Foreskin fibroblast (primary cell): ENCODE measurements at places on chromosomes 5 and 9.

DNA sequence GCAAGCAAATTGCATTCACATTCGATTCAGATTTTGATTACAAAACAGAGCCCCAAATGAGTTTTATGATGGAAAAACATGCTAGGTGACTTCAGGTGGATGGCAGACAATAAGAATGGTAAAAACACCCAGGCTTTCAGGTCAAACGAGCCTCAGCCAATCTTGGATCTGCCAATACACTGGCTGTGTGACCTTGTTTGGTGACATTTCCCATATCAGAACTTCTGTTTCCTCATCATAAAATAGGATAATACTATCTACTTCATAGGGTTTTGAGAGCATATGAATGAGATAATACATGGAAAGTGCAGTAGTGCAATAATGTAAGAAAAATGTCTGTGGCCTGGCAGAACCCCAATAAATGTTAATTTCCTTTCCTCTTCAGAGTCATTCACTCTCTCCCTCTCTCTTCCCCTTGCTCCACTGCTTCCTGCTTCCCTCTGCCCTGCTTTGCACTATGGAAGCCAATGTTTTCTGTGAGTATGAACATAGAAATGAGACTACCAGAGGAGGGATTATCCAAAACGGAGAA, 54.7 kb downstream of the SH3RF2 start:
- DNase-seq: peak; percentile 6

GRCh38 chr5:139895647-139896046, 100.0 kb downstream of the PSD2 start:
- DNase-seq: no peak

DNA sequence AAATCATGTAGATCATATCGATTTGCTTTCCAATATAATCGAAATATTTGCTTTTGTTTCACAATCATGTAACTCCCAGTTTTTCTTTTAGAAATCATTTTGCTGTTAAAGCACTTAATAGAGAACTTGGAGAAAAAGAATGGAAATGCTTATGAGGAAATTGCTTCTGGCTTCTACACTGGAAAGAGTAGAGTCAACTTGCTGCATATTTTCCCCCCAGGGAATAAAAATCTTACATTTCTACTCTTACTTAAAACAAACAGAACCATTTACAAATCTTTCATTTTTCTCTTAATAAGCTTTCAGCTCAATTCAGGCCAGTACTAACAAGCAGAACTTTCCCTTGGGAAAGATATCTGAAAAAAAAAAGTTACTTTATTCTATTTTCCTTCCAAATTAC, 312.0 kb downstream of the CHSY3 start:
- no peak for DNase-seq

DNA sequence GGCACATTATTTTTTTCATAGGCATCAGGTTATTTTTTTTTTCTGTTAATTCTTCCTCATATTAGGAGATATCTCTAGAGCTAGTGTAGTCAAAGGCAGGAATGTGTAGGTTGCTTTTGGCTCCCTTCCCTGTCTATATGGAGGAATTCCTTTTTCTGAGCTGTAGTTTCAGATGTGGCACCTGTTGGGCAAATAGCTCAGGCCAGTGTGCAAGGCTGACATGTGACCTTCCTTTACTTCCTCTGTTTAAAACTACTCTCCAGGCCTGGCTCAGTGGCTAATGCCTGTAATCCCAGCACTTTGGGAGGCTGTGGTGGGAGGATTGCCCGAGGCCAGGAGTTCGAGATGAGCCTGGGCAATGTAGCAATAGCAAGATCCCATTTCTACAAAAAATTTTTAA, 40.5 kb upstream of the KIAA1958 start:
- no peak for DNase-seq

- no peak for DNase-seq
These were observed 35.2 kb downstream of the LMNB1 start for GRCh38 chr5:126812199-126812570.

- DNase-seq: no peak
These were observed at the start of gene GABRG2 for GRCh38 chr5:162067655-162068411. Gene GABRG2, plus strand, starts transcription at chr5:162067773. Its CDS starts 227 bp downstream, at chr5:162068000.

DNA sequence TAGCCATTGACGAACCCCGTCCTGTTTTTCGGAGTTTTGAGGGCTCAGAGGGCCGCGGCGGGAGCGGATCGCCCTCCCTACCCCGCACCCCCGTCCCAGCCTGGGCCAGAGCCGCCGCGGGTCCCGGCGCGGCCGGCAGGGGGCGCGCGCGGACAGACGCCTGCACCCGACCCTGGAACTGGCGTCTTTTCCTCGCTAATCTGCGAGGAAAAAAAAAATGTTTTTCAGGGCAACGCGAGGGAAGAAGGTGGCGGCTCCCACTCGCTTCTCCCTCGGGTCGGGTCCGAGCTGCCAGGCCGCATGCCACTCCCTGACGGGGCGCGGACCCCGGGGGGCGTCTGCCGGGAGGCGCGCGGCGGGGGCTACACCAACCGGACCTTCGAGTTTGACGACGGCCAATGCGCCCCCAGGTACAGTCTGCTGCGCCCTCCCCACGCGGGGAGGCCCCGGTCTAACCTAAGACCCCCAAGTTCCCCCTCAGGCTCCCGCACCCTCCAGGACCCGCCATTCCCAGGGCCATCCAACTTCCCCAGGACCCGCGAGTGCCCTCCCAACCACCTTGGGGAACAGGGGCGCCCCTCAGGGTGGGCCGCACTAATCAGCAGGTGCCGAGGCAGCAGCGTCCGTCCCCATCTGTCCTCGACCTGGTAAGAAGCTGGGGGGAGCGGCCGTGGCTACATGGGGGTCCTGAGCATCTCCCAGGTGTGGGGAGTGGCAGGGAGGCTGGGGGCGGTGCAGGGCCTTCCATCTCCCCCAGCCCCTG, at the start of gene KCNT1:
Gene KCNT1 (plus strand): TSS at position 227 of the 763 bp plus-strand sequence. CDS start 74 bp downstream, at position 301.
- DNase-seq: peak; percentile 79

DNA sequence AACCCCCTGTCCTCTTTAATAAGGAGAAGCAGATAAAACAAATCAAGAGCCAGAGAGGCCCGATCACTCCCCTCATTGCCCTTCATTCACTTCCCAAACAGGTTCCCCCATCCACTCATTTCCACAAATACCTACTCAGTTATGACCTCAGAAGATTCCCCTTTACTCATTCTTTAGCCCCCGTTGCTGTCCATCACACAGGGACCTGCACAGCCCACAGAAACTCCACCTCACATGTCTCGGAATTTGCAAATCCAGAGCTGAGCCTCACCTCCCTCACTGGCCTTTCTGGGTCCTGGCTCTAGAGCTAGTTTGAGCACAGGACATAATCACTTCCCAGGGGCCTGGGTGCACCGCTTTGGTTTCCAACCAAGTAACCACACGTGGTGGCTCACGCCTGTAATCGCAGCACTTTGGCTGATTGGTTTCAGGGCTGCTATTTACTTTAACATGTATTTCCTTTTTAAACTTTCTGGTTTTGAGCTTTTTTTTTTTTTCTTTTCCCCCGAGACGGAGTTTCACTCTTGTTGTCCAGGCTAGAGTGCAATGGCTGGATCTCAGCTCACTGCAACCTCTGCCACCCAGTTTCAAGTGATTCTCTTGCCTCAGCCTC, 17.8 kb downstream of the ATP6V0E1 start:
- no peak for DNase-seq

- DNase-seq: no peak
These were observed 65.2 kb downstream of the USP20 start for GRCh38 chr9:129900263-129901027.

DNA sequence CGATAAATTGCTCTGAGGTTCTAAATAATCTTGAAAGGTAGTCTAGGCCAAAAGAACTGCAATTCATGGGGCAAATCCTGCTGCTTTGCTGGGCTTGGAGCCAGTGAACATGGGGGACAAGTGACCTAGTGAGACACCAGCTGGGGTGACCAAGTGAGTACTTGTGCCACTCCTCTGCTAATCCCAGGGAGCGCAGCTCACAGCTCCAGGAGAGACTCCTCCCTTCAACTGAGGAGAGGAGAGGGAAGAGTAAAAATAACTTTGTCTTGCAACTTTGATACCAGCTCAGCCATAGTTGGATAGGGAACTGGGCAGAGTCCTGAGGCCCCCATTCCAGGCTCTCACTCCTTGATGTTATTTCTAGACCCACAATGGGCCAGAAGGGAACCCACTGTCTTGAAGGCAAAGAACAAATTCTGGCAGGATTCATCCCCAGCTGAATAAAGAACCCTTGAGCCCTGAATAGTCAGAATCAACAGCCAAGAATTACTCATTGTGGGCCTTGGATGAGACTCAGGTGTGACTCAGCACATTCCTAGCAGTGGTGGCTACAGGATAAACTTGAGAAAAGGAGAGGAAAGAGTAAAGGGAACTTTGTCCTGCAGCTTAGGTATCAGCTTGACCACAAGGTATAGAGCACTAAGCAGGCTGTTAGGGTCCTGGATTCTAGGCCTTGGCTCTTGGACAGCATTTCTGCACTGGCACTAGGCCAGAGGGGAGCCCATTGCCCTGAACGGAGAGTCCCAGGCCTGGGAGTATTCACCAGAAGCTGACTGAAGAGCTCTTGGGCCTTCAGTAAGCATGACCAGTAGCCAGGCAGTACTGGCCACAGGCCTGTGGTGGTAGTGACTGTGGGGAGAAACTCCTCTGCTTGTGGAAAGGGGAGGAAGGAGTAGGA, 288.3 kb upstream of the CDH18 start:
- DNase-seq: peak; percentile 40

GRCh38 chr5:151743530-151743929, 14.9 kb downstream of the ATOX1 start:
- DNase-seq: no peak

- no peak for DNase-seq
These were observed 21.3 kb downstream of the TRIO start for GRCh38 chr5:14164164-14165163.

GRCh38 chr9:121720311-121721057, 69.0 kb downstream of the DAB2IP start:
- no peak for DNase-seq

GRCh38 chr5:119063579-119064379, 7.1 kb upstream of the DMXL1 start:
- peak; percentile 14 for DNase-seq

DNA sequence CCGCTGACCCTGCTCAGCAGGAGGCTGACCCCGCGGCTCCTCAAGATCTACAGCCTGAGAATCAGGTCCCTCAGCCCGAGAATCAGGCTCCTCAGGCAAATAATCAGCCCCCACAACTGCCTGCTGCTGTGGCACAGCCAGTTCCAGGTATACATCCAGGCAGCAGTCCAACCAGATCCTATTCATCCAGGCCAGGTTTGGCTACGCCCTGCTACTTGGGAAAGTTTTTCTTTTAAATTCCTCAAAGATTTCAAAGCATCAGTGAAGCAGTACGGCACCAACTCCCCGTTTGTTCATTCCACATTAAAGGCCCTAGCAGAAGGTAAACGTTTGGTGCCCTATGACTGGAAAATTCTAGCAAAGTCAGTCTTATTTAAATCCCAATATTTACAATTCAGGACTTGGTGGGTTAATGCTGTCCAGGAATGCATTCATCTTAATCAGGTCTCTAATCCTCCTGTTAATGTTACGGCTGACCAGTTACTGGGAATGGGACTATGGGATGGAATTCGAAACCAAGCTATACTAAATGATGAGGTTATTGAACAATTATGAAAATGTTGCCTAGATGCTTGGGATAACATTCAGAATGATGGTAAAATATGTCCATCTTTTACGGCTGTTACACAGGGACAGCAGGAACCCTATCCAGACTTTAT, 102.3 kb downstream of the SYK start:
- no peak for DNase-seq

DNA sequence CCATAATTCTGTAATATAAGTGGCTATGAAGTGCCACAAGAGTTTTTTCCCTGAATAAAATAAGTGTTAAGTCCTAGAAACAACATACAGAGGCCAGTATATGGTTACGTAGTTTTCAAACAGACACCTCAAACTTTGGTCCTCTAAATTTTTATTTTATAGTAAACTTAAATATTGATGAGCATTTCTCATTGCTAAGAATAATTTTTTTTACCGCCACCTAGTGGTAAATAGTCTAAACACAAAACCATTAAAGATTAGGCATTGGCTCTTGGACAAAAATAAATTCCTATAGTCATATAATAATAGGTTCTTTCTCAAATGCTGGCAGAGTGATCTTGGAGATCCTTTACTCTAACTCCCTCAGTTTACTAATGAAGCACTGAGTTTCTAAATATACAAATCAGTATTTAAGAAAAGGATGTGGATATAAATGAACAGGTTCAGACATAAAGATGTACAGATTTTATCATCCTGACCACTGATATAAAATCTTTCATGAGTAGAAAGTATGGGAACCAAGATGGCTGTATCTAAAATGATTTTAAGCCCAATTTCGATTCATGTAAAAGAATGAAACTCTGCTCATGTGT, 136.2 kb downstream of the FANCC start:
- no peak for DNase-seq

DNA sequence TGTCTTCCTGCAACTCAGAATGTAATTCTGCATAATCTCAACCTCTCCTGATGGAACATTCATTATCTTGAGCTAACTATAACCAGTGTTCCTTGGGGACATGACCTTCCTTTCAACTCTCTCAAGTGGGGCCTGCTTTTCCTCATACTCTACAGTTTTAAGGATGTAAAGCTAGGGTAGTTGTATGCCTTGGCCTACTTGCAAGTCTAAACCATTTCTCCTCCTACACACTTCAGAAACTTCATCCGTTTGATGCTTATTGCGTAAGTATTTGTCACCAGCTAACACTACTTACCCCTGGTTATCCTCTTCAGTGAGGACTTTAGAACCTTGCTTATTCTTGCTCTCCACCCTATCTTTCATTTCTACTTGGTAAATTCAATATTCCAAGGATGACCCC, 548.9 kb downstream of the HINT1 start:
- DNase-seq: no peak

GRCh38 chr9:14924230-14925219, 14.3 kb upstream of the FREM1 start:
- DNase-seq: peak; percentile 61

GRCh38 chr5:149185067-149185466, 43.8 kb downstream of the ABLIM3 start:
- DNase-seq: no peak

- no peak for DNase-seq
These were observed 21.5 kb upstream of the DMRT2 start for GRCh38 chr9:1028501-1029190.

DNA sequence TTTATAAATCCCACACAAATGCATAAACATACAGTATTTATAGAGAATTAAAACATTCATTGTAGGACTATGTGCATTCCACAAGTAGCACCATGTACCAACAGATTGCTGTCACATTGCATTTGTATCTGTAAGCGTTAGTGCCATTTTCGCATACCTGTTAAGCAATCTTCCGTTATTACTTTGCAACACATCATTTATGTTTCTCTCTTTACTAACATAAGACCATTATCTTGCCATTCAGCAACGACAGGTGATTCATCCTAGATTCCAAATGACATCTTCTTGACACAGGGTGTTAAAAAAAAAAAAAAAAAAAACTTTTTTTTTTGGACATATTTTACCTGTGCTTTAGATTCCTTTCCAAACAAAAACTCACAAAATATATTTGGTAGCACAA, 511.8 kb downstream of the ELAVL2 start:
- DNase-seq: no peak
